ENCODE measurements at places on chromosomes 6 and 20.

- no peak for DNase-seq
Observed at GRCh38 chr6:32991972-32992371, 17.4 kb downstream of the HLA-DOA start.

DNA sequence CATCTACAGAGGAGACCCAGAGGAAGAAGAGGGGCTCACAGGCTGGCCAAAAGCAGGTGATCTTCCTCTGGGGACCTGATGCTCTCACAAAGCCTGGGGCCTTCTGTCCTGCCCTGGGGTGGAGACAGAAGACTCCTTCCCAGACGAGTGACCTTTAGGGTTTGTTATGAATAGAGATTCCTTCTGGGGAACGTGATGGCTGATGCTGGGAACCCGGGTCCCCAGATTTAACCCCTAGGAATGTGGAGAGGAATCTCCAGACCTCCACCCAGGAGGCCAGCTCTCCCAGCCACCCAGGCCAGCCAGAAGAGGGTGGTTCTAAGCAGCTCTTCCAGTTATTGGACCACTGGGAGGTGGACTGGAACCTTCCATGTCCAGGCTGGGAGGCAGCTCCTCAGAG, 16.8 kb upstream of the CCN5 start:
- no peak for DNase-seq

- DNase-seq: no peak
Observed at GRCh38 chr6:39555136-39555535, 170.1 kb downstream of the KIF6 start.

GRCh38 chr20:51641866-51642265, 99.3 kb upstream of the NFATC2 start:
- no peak for DNase-seq

DNA sequence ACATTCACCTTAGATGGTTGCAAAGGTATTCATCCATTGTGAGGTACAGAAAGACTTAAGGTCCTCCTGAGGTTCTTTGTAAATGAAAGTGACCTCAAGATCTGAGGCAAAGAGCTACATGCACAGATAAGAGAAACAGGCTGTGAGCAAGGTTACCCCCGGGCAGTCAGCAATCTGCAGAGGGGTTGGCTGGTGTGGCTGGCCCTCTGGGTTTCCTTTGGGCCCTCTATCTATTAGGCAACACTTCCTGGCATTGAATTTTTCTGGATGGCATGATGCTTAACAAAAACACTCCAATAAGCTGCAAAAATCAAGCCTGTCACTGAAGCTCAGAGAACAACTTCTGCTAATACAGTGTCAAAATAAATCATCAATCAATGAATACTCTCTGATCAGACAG, 48.9 kb upstream of the RALGAPA2 start:
- DNase-seq: no peak

DNA sequence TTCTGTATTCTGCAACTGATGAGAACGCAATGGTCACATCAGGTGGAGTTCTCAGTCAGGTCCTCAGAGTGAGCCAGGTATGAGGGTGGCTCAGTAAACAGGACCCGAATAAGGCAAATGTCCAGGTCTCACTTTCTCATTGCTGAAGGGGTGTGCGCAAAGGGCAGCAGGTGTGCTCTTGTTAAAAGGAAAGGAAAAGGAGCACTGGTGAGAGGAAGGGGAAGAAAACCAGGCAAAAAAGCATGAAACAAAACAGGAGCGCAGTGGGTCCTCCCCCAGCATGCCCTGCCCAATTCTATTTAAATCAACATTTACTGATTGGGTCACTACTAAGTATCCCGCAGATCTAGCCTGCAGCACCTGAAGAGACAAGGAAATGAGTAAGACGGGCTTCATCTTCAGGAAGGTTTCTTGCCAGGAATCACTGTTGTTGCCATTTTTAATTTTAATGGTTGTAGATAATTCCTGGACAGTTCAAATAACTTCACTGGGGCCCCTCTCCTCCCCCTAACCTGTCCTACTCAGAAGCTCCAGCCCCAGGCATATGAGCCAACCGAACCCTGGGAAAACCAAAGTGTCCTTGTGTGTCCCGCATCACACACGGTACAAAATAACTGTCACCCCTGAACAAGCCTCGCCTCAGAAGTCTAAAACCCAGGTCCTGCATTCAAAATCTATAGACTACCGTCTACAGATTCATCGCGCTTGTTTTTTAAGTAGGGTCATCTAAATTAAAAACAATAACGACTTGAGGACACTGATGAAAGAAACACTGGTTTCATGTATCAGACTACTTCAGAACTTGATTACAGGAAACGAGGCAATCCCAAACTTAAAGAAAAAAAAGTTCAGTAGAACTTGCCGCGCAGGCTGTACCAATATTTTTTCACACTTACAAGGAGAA, 980 bp downstream of the MBOAT1 start:
- no peak for DNase-seq

All from activated naive CD4-positive, alpha-beta T cell treated with Interleukin-2 at 50 U/mL for 16 hours (primary cell).